Chondrocyte (in vitro differentiated cells): ENCODE measurements at places on chromosomes 6 and 20. TPM values are rescaled to one million over a fixed set of nuclear protein-coding genes. Genes with fewer than 3 reads are reported as not detected.

The OLIG3 gene
- not detected in 3 replicates for total RNA-seq

The DLGAP4 gene
- total RNA-seq: 140 to 165 TPM (median 161 TPM) in 3 replicates

DNA sequence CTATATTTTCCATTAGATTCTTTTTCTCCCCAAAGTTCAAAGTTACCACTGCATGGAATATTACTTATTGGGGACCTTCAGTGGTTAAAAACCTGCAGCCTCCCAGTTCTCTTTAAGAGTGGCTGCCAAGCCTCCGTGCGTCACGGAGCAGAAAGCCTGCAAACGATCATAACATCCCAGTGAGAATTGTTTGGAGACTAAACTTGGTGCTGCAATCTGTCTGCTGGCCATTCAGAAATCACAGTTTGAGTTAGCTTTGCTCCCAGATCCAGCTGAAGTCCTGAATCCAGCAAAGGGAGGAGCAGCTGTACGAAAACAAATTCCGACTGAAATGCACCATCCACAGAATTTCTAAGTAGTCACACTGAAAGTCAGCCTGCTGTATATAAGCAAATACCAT lies 213.5 kb upstream of the PDE10A start:
- peaks cover 10% of the 10 kb centered on the region for H3K4me1 ChIP-seq
- DNase-seq: no peak
- H3K4me3 ChIP-seq: no peak overlapping the region
- no peak overlapping the region for H3K27ac ChIP-seq
- H3K27me3 ChIP-seq: peaks cover 24% of the 10 kb centered on the region

The REV3L gene
- 38.0 to 60.1 TPM (median 38.0 TPM) in 3 replicates for total RNA-seq

GRCh38 chr6:98470821-98471220 lies 363.6 kb upstream of the POU3F2 start:
- H3K4me1 ChIP-seq: no peaks in the 10 kb centered on the region
- no peak overlapping the region for H3K4me3 ChIP-seq
- H3K27ac ChIP-seq: no peak overlapping the region
- peaks cover 2% of the 10 kb centered on the region for H3K27me3 ChIP-seq
- DNase-seq: no peak
- H3K36me3 ChIP-seq: peaks cover 3% of the 10 kb centered on the region

- peaks cover 75% of the 10 kb centered on the region for H3K36me3 ChIP-seq
- peak overlapping the region; percentile 79 for H3K27ac ChIP-seq
- peaks cover 70% of the 10 kb centered on the region for H3K4me1 ChIP-seq
- no peak overlapping the region for H3K4me3 ChIP-seq
- H3K27me3 ChIP-seq: no peaks in the 10 kb centered on the region
These were observed 120.9 kb downstream of the COL12A1 start for GRCh38 chr6:75084872-75085381.

The CALHM4 gene
- not detected in 3 replicates for total RNA-seq

The MAS1 gene
- total RNA-seq: not detected in 3 replicates

DNA sequence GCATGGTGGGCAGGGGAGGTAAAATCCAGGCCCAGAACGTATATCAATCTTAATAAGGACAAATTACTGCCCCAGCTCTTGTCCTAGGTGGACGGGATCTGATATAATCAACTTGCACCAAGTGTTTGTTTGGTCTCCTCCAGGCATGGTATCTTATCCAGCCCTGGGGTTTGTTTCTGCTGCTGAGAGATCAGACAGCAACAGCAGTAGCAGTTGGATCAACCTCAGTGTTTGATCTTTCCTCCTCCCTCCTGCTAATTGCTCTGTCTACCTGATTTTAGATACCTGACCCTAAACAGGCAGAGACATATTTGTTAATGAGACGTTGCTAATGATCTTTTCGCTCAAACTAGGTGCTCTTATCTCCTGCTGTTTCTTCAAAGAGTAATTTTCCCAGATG lies 100.4 kb upstream of the BACH2 start:
- H3K36me3 ChIP-seq: no peaks in the 10 kb centered on the region
- no peak overlapping the region for H3K4me3 ChIP-seq
- H3K27me3 ChIP-seq: peaks cover 6% of the 10 kb centered on the region
- H3K27ac ChIP-seq: no peak overlapping the region

GRCh38 chr6:87397656-87398055 lies 10.1 kb upstream of the CFAP206 start:
- no peaks in the 10 kb centered on the region for H3K27me3 ChIP-seq
- no peak for DNase-seq
- H3K36me3 ChIP-seq: no peaks in the 10 kb centered on the region
- no peaks in the 10 kb centered on the region for H3K4me1 ChIP-seq
- H3K27ac ChIP-seq: no peak overlapping the region
- H3K4me3 ChIP-seq: no peak overlapping the region

- H3K27ac ChIP-seq: no peak overlapping the region
- DNase-seq: no peak
- no peaks in the 10 kb centered on the region for H3K4me1 ChIP-seq
- peaks cover 9% of the 10 kb centered on the region for H3K27me3 ChIP-seq
- H3K36me3 ChIP-seq: no peaks in the 10 kb centered on the region
These were observed 192.3 kb upstream of the RIN2 start for GRCh38 chr20:19565736-19566135.

The THBS2 gene
- 1,244 to 1,906 TPM (median 1,285 TPM) in 3 replicates for total RNA-seq

- H3K27ac ChIP-seq: no peak overlapping the region
- H3K36me3 ChIP-seq: peaks cover 22% of the 10 kb centered on the region
- DNase-seq: no peak
- no peaks in the 10 kb centered on the region for H3K27me3 ChIP-seq
- H3K4me1 ChIP-seq: no peaks in the 10 kb centered on the region
These were observed 114.0 kb downstream of the MYO6 start for GRCh38 chr6:75863001-75863400.

The EPHA7 gene
- 55.4 to 83.5 TPM (median 55.4 TPM) in 3 replicates for total RNA-seq

DNA sequence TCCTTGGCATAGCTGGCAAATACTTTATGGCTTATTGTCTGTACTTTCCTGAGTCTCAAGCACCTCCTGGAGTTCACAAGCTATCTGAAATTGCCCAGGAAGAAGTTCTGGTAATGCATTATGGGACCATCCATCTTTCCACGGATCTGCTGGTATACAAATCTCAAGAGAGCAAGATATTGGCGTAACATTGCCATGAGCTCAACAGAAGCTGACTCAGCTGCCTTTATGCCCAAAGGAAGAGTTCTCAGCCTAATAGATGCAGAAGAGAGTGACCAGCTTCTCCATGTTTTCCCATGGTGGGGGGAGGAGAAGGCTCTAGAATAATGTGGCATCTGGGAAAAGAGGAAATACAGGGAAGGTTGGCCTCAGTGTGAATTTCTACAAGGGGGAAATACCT lies 78.7 kb downstream of the UST start:
- no peaks in the 10 kb centered on the region for H3K36me3 ChIP-seq
- H3K27ac ChIP-seq: no peak overlapping the region
- no peak overlapping the region for H3K4me3 ChIP-seq
- H3K4me1 ChIP-seq: peaks cover 29% of the 10 kb centered on the region
- no peak for DNase-seq

GRCh38 chr20:47358672-47359529 lies 2.4 kb upstream of the ZMYND8 start:
- peaks cover 8% of the 10 kb centered on the region for H3K4me1 ChIP-seq
- H3K27me3 ChIP-seq: no peaks in the 10 kb centered on the region
- no peaks in the 10 kb centered on the region for H3K36me3 ChIP-seq

The CEP85L gene
- total RNA-seq: 9.6 to 11.1 TPM (median 10.4 TPM) in 3 replicates

The DZANK1 gene
- 1.5 to 1.9 TPM (median 1.5 TPM) in 3 replicates for total RNA-seq

The ELOVL2 gene
- total RNA-seq: 18.1 to 41.3 TPM (median 18.2 TPM) in 3 replicates

DNA sequence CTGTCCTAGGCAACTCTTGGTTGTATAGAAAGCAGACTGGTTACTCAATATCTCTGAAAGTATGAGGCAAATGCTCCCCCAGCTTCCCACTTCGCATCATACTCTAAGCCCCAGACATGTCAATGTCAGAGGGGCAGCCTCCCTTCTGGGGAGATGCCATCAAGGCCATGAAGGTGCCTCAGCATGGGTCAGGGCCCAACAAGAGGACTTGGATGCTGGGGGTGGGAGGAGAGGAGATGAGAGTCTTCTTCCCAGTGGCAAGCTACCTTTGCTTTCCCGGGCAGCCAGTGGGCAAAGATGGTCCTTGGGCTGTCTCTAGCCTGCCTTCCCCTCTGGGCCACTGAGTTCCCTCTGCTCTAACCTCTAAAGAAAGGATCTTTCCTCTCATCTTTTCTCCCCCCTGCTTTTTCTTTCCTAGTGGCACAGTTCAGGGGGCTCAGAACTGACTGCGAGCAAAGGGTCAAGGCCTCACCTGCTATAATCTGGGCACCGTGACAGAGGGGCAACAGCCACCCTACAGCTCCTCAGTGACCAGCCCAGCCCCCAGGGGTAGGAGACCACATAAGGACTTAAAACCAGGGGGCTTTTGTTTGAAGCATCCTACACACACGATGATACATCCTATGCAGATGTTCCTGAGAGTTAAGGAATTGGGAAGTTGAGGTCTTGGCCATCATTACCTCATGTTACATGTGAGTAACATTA lies 26.2 kb downstream of the MOCS1 start:
- no peak overlapping the region for H3K4me3 ChIP-seq
- H3K27ac ChIP-seq: no peak overlapping the region
- H3K27me3 ChIP-seq: no peaks in the 10 kb centered on the region
- H3K4me1 ChIP-seq: no peaks in the 10 kb centered on the region
- peaks cover 33% of the 10 kb centered on the region for H3K36me3 ChIP-seq
- no peak for DNase-seq

DNA sequence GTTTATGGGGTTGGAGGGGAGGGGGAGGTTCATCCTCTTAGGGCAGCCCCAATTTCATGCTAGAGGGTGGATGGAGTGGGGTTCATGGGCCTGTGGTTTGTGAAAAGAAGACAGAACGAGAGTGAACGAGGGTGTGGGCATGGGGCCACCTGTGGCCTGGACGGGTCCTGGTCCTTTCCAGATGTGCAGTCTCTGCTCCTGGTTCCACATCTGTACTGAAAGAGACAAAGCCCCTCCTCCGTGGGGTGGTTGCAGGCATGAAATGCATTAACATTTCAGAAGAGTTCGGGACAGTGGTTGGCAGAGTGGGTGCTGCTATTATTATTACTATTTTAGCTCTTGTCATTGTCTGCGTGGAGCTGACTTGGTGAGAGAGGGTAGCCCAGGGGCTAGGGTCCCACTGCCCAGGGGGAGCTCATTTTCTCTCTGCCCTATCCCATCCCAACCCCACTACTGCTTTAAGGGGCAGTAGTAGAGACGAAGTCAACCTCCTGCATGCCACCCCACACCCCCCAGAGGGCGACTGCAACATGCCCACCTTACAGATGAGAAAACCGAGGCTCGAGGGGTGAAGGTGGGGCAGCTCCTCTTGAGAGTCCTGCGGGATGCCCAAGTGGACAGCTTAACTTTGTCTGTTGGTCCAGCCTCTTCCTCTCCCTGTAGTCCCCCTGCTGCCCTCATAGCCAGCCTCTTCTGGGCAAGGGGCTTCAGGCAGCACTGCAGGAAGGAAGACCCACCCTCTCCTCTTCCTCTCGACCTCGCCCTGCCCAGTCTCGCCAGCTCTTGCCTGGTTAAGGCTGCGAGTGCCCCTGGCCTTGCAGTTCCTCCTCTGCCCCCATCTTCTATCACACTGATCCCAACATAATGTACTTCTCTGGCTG lies 8.4 kb downstream of the BPIFB2 start:
- H3K27ac ChIP-seq: no peak overlapping the region
- no peak for DNase-seq
- H3K36me3 ChIP-seq: no peaks in the 10 kb centered on the region

GRCh38 chr20:3753098-3753497 lies 14.5 kb downstream of the ADISSP start:
- peaks cover 2% of the 10 kb centered on the region for H3K27me3 ChIP-seq
- no peak overlapping the region for H3K27ac ChIP-seq
- H3K36me3 ChIP-seq: peaks cover 3% of the 10 kb centered on the region
- no peak overlapping the region for H3K4me3 ChIP-seq

The CTCFL gene
- total RNA-seq: not detected in 3 replicates

DNA sequence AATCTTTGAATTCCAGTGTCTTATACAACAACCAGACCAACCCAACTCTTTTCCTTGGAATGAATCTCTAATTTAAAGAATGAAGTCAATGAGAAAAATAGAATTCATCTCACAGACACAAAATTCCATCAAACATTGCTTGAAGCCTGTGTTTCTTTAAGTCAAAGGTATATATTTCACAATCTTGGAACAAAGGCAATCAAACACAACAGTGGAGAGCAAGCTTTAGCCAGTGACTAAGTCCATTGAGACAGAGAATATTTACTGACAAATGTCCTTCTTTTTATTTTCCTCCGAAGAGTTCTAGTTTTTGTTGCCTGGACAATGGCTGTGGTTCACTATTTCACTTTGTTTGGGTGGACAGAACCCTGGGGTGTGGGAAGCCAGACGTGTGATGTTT lies 35.8 kb downstream of the MEP1A start:
- no peak for DNase-seq
- peaks cover 5% of the 10 kb centered on the region for H3K27me3 ChIP-seq
- no peaks in the 10 kb centered on the region for H3K4me1 ChIP-seq
- H3K36me3 ChIP-seq: no peaks in the 10 kb centered on the region
